ENCODE measurements at places on chromosomes 6 and 20.

- DNase-seq: no peak
These were observed 2.2 kb upstream of the CCM2L start for GRCh38 chr20:32007787-32008616.

GRCh38 chr20:53023732-53024520 lies 51.8 kb downstream of the TSHZ2 start:
- DNase-seq: no peak

- no peak for DNase-seq
These were observed 155.5 kb downstream of the PRL start for GRCh38 chr6:22141241-22141745.

GRCh38 chr6:140253096-140253495 lies 878.6 kb upstream of the CITED2 start:
- no peak for DNase-seq

DNA sequence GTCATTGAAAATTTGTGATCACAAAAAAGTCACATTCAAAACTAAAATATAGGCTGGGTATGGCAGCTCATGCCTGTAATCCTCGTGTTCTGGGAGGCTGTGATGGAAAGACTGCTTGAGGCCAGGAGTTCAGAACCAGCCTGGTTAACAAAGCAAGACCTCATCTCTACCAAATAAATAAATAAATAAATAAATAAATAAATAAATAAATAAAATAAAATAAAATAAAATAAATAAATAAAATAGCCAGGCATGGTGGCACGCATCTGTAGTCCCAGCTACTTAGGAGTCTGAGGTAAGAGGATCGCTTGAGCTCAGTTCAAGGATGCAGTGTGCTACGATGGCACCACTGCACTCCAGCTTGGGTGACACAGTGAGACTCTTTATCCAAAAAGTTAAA lies 343.1 kb upstream of the RUNX2 start:
- no peak for DNase-seq

GRCh38 chr6:25578538-25578937 lies 73.5 kb upstream of the SCGN start:
- DNase-seq: no peak

DNA sequence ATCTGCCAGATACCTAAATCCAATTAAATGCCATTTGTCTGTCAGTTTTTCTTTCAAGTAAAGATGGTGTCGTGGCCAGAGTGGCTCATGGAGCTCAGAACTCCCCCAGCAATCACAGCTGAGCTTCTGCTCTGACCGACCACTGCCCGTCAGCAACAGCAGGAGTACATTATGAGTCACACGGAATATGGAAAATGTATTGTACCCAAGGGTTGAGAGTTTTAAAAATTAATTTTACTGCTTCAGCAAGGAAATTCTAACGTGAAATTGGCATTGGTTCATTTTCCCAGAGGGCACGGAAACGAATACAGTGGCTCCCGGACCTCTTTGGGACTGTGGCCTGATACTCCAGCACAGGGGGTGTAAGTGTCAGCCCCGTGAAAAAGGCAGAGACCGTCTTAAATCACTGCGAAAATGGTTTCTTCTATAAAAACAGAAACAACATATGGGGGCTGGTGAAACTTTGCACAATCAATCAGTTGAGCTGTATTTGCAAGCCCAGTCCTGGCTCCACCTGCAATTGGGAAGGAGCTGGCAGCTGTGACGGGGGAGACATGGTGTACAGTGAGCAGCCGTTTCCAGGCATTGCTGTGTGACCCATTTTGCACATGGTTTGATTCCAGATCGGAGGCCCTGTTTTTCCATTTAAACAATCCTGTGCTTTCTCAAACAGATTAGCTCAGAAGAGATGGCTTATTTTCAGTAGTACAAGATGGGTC lies 12.8 kb downstream of the NPEPL1 start:
- no peak for DNase-seq
